ENCODE measurements at places on chromosomes 2 and 18.
A peak's percentile ranks its signal among the peaks of the same experiment; 100 is the strongest.

DNA sequence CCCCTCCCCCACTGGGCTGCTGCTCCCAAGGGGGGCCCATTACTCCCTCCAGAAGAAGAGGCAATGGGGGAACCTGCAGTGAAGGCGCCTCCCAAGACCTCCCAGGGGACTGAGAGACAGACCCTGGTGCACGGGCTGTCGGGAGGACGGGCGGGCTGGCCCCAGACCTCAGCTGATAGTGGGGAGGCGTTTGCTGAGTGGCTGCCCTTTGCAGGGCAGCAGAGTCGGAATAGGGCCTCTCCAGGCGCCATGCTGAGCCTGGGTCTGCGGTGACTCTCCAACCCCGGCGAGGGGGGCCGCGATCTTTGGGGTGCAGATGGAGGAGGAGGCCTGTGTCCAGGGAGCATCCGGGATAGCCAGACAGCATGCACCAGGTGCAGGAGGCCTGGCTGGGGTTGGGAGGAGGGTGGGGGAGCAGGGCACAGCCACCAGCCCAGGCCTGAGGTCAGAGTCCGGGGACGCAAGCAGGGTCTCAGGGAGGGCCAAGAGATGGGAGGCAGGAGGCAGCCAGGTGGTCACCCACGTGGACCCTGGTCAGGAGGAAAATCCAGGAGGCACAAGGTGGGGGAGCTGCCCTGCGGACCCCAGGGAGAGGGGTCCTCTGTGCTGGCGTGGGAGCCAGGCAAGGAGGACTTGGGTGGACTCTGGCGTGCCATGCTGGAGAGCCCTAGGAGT, 11.0 kb downstream of the CROCC2 start:
- peak; percentile 19 for DNase-seq

GRCh38 chr2:226636586-226636985, 163.0 kb downstream of the IRS1 start:
- DNase-seq, result no peak

GRCh38 chr2:108263401-108263800, 23.6 kb downstream of the SULT1C3 start:
- DNase-seq, result no peak

DNA sequence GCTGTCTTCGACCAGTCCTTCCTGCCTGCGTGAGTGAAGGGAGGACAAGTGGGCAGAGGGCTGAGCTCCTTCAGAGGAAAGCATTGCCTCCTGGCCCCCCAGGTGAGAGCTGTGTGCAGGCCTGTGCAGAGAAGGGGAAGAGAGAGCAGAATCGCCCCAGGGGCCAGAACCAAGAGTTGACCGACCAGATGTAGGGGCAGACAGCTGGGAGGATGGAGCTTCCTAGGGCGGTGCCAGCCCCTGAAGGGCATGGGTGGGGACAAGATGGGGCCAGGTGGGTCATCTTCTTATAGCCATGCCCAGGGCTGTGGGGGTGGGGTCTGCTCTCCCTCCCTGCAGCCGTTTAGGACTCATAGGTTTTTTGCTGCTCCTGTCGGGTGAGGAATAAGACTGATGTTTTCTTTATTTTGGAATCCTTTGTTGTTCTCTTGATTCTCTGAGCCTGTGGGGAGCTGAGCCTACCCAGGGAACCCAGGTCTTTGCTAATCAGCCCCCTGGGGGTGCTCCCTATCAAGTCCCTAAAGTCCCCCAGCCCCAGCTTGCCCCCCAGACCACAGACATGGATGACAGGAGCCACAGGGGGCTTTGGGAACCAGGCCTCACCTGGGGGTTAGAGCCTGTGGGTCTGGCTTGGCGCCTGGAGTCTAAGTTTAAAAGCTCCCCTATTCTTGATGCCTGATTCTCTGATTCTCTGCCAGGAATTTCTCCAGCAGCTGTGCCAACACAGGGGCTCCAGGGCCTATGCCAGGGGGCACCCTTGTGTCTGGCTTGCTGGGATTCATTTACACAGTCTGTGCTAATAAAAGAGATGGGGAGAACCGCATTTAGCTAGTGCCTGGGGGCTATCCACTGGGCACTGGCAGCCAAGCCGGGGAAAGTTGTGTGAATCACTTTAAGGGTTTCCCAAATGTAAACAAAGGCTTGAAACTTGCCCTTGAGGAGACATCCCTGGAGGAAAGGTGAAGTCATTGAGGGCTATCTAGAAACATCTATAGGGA, 9.3 kb upstream of the EFHD1 start:
- no peak for DNase-seq

GRCh38 chr18:12264864-12265263, 10.7 kb downstream of the CIDEA start:
- DNase-seq, result no peak

- DNase-seq, result no peak
Measured at GRCh38 chr18:12765126-12765525, 62.3 kb downstream of the PSMG2 start.

GRCh38 chr2:140117386-140117785, 1337.2 kb upstream of the NXPH2 start:
- no peak for DNase-seq

DNA sequence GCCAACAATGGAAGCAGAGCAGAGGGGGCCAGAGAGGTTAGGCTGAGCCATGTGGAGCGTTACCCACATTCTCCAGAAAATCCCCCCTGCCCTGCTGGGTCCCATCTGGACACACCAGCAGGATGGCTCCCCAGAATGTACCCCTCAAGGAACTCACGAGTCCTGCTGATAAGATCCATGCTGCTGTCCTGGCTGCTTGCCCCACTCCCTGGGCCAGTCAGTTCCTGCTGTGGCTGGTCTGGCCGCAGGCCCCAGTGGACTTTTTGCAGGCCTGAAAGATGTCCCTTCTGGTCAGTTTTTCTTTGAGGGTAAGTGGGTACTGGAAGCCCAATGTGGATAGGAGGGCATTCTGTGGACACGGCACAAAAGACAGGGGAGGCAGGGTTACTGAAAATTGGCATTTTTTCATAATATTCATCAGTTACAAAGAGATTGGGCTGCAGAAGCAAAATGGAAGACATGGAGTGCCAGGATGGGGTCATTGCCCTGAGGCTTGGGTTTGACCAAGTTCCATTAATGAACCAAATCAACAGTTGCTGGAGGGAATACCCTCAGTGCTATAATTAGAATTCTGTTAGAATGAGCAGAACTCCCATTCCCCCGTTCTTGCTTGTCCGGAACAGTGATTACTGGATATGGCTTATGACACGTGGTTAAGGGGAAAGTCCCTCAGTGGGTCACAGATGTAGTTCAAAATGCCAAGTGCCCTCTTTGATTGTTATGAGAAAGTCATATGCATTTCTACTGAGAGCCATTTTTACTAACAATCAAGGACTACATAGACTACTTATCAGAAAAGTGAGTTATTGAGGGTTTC, 38.7 kb downstream of the SLC4A5 start:
- DNase-seq, result no peak

DNA sequence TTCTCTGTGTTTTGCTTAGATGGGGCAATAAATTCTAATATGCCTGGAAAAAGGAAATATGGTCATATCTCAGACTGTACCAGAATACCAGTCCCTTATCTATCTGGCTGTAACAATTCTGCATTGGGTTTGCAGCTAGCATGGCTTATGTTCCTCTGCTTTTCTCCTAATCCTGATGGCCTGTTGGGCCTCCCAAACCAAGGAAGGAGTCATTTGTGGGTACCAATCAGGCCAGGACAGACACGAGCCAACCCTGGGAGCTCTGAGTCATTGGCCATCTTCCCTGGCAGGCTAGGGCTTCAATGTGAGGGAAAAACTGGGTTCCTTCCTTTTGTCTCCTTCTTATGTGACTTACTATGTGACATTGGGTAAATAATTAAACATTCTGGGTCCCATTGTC, 12.0 kb downstream of the SMARCAL1 start:
- no peak for DNase-seq

DNA sequence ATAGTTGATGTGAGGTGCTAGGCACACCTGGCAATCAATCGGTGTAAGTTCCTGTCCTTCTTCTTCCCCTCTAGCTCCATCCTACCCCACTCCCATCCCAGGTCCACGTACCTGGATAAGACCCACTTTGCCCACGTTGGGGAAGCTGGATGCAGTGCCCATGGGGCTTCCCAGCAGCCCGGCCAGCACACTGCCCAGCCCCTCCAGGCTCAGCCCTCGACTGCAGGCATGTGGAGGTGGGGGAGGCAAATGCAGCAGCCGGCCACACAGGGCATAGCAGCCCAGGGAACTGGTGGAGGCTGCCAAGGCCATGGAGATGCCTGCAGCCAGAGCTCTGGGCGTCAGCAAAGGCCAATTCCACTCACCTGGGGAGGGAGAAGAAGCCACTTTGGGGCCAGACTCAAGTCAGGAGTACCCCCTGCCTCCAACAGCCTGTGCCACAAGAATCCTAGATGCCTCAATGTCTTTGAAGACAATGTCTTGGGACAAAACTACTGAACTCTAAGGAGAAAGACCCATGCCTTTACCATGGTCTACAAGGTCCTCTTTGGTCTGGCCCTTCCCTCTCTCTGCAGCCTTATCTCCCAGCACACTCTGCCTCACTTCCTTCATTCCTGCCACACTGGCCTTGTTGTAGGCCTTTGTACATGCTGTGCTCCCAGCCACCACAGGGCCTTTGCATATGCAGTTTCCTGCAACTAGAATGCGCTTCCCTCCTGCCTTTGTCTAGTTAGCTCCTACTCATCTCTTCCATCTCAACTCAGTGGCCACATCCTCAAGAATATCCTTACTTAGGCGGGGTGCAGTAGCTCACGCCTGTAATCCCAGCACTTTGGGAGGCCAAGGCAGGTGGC, 4.5 kb downstream of the SLC23A3 start:
- no peak for DNase-seq

DNA sequence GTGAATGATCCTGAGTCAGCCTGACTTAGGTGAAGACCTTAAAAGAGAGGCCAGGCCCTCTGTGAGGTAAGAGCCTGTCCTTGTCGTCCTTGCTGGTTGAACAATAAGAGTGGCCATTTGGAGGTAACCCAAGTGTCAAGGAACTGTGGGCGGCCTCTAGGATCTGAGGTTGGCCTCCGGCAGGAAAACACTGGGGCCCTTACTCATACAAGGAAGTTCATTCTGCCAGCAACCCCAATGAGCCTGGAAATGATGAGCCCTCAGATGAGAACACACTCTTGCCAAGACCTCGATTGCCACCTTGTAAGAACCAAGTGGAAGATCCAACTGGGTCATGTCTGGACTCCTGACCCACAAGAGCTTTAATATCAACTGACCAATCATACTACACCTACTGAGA, 95.5 kb upstream of the LRATD1 start:
- DNase-seq, result no peak

DNA sequence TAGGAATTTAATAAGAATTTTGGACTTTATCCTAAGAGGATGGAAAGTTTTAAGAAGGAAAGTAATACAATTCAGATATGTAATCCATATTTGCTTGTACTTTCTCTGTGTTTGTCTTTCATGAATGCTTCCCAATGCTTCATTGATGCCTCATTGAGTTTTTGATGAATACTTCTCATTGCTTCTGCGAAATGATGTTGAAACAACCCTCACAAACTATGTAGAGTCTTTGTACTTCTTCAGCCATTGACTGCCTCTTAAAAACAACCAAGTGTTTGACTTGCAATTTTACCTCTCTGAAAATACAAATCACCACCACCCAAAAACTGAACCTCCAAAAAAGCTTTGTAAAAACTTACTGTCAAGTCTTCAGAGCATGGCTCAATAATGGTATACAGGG, 424.1 kb downstream of the ERBB4 start:
- no peak for DNase-seq

GRCh38 chr2:68317971-68318913, 1.5 kb downstream of the CNRIP1 start:
- no peak for DNase-seq

GRCh38 chr2:64137567-64137966, 6.7 kb downstream of the PELI1 start:
- DNase-seq, result no peak

DNA sequence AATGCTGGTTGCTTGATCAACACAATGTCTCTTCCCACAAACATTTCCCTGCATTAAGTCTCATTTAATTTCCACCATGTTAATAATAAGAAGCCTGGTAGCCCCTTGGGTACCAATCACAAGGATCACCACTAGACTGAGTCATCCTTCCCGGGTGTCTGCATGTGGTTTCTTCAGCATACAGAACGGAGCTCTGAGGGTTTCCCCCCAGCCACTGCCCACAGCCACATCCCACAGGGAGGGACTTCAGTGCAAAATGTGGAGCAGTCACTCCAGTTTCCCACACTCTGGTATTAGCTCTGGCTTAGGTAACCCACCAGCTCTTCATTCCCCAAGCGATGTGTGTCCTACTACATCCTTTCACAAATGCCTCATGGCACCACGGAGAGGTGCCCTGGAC, 42.7 kb upstream of the POLE4 start:
- DNase-seq, result peak; percentile 50

DNA sequence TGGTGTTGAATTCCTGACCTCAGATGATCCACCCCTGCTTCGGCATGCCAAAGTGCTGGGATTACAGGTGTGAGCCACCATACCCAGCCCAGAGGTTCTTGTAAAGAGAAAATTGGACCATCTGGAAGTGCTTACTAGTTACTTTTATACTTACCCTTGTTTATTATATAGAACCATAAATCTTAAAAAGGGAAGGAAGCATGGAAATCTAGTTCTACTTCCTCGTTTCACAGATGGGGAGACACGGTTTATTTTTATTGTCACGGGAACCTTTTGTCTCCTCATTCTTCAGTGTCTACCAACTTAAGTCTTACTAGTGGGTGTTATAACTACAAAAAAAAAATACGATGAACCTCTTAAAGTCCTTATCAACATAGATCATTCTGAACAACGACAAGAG, 45.8 kb upstream of the PDK1 start:
- no peak for DNase-seq

Data from activated naive CD4-positive, alpha-beta T cell treated with anti-CD3 and anti-CD28 coated beads, Interleukin-2, amount 10 ng/mL, durations not matched to agents 7 days and 5 days (primary cell).